ENCODE measurements at places on chromosomes 2 and 18.

DNA sequence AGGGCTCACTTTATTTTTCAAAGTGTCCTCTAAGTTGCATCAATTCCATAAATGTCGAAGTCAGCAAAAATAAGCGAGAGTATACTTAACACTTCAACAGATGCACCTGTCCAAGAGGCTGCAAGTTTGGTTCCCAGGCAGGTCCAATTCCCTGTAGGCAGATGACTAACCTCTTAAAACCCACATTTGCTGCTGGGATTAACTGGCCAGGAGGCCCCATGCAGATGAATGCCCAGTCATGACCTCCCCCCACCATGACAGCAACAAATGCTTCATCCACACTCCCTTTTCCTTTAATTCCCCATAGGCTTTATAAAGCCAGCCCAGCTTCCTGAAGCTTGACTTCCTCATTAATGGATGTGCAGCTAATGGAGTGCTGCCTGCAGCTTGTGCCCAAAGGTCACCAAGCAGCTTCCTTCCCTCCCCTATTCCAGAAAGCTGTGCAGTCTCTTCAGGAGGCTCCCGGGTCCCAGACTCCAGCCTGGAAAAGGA lies 35.7 kb downstream of the REEP1 start:
- no peak for DNase-seq

- DNase-seq = no peak
These were observed 114.9 kb upstream of the RAB27B start for GRCh38 chr18:54713386-54713785.

DNA sequence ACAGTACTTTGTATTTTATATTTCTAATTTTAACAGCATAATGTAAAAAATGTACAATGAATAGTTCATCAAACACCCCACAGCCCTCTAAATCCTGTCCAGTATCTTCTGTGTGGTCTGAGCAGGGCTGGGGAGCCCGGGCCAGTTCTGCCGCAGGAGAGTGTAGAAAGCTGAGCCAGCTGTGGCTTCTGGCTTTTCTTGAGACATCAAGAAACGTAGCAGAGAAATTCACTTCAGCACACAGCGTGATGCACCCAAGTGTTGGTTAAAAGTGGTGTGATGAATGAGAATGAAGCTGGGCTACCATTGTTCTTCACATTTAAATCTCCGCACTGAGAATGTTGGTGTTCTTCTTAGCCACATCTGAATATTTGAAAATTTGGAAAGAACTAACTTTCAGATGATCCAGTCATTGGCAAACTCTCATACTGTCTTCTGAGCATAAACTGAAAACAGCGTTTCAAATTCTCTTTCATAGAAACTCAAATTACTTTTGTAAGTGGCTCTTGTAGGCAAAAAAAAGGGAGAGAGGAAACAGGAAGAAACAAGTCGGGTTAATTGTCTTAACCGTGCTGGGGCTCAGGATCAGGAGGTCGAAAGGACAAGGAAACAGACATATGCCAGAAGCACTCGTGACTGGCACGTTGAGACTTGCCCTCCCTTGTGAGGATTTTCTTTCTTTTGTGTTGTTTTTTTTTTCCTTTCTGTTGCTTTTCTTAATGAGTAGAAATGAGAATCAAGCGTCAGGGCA lies 23.4 kb upstream of the TMEM87B start:
- peak; percentile 4 for DNase-seq

GRCh38 chr2:101985101-101985792 lies 6.5 kb upstream of the IL1R2 start:
- peak; percentile 22 for DNase-seq

GRCh38 chr2:74556159-74556558 lies 1.6 kb downstream of the DOK1 start:
- DNase-seq = no peak

DNA sequence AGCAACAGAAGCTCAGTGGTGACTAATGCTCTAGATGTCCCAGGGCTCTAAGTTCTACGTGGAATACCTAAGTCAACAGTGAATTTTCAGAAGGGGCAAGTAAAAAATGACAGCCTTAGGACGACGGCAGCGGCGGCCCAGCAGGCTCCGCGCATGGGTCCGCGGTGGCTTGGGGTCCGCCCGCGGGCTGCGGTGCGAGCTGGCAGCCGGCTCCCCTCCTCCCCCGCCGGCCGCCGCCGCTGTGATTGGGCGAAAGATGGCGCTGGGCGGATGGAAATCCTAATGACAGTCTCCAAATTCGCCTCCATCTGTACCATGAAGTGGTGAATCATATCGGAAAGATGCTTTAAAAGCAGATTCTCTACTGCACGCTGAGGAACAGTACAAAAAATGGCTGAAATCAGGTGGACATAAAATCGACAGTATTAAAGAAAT lies 74.7 kb downstream of the HNRNPLL start:
- DNase-seq = peak; percentile 89

DNA sequence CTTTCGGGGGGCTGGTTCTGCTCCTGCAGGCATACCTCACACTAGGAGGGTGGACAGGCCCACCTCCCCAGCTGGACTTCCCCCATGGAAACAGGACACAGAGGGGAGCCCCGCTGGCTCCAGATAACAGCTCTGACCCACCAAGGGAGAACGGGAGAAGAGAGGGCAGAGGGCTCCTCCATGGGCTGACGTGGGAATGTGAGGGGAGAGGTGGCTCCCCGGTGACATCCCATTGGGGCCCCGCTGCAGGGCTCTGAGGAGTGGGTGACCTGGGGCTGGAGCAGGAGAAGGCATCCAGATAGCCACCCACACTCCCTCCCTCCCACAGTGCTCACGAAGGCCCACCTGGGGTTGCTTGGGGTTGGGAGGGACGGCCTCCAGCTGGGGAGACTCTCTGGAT lies 45.9 kb downstream of the FBLN7 start:
- DNase-seq = no peak

GRCh38 chr2:179768765-179769164 lies 92.6 kb downstream of the ZNF385B start:
- peak; percentile 62 for DNase-seq

DNA sequence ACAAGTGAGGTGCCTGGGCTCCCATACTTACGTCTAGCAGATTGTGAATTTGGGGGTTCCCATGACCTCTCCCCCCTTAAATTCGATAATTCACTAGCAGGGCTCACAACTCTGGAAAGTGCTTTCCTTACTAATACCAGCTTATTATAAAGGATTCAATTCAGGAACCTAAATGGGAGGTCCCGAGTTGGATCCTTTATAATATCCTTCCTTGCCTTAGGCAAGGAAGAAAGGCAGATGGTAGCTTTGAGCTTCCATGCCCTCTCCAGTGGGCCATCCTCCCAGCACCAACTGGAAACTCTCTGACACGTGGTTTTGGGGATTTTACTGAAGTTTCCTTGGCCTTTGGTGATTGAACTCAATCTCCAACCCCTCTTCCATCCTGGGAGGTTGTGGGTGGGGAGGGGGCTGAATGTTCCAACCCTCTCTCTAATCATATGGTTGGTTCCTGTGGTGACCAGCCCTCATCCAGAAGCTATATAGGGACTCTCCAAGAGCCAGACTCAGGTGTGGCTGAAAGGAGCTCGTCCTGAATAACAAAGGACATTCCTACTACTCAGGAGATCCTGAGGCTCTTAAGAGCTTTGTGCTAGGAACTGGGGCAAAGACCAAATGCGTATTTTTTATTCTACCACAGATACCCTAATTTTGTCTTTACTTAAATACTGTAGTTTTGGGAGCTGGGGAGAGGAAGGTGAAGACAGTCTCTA lies 62.2 kb downstream of the HAUS1 start:
- DNase-seq = no peak

- no peak for DNase-seq
These were observed 347.0 kb upstream of the ID2 start for GRCh38 chr2:8334866-8335325.

DNA sequence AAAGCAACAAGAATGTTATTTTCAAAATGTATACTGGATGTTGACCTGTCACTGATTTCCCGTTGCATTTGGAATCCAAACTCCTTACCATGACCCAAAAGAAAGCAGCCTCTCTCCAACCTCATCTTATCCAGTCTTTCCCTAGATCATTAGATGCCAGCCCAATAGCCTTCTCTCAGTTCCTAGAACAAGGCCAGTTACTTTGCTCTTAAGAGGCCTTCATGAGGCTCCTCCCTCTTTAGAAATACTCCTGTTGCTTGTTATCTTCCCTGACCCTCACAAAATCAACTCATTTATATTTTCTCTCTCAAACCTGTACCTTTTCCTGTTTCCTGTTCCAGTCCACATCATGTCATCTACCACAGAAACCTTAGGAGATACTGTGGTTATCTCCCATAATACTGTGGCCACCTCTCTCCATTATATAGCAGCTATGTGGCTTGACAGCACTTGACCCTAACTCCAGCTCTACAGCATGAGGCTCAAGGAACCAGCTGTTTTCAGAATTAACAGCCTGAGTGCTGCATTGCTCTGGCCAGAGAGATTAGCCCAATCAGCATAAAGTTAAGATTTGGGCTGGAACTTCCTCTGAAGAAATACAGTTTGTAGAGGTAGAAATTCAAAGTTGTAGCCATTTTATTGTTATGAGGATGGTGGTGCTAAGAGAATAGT lies 22.8 kb downstream of the SRBD1 start:
- DNase-seq = no peak

GRCh38 chr2:5888126-5888525 lies 195.9 kb downstream of the SOX11 start:
- DNase-seq = no peak

Measured in osteoblast (primary cell).